ENCODE measurements at places on chromosomes 4 and X.

DNA sequence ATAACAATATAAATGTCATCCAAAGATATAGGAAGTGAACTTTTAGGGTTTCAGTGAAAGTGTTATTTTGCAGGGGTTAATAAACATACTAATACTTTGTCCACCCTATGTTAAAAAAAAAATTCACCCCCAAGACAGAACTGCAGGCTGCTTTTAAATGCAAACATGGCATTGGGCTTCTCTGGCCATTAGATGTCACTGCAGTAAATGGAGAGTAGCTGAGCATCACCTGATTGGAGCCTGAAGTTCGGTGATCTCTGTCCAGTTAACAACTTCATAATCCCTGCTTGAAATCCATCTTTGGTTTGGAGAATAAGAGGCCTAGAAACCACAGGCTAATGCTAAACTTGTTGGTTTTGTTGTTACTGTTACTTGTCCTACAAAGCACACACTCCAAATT is 18.7 kb downstream of the SLC25A43 start:
- no peak for DNase-seq

DNA sequence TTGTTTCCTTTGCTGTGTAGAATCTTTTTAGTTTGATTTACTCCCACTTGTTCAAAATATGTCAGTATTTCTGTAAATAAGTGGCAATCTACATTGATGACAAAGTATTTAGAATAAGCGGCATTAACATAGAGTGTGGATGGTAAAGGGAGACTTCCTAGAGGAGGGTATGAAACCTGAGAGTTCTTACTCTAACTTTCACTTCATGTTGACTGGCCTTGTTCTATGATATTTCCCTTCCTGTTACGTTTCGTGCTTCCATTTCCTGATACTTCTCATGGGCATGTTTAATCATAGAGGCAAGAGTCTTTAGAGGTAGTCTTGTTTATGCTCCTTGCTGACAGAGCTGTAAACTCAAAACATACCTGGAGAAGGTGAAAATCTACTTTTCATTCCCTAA is 408.9 kb downstream of the GLUD2 start:
- no peak for DNase-seq

GRCh38 chr4:151692443-151692782 is 68.4 kb downstream of the GATB start:
- DNase-seq, result no peak

DNA sequence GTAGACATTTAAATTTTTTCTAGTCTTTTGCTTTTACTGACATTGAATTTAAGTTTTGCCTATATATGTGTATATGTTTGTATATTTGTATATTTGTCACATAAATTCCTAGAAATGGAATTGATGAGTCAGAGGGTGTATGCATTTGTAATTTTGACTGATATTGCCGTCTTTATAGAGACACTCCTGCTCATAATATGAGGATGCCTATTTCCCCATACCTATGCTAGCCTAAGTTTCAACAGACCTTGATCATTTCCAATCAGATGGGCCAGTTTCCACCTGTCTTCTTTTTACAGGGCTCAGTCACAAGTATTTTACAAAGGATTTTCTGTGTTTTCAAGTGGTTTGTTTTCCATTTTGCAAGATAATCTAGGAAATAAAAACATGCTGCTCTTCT is 10.8 kb downstream of the PDLIM5 start:
- DNase-seq, result no peak

DNA sequence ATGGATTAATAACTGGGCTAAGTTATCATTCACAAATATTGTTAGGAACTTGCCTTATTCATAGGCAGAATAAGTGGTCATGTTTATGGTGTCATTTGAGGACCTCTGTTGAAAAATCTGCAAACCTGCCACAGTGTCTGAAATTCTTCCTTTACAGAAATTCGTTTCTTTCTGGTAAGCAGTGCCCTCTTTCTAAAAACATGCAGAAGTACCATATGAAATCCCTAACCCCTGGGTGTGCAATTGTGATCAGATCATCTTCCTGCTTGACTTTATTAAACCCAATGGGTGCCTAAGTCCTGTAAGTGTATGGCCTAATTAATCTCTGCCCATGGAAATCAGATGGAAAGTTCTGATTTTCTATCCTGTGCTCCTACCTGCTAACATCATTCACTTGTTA is 4.4 kb upstream of the HTATSF1 start:
- DNase-seq, result no peak

DNA sequence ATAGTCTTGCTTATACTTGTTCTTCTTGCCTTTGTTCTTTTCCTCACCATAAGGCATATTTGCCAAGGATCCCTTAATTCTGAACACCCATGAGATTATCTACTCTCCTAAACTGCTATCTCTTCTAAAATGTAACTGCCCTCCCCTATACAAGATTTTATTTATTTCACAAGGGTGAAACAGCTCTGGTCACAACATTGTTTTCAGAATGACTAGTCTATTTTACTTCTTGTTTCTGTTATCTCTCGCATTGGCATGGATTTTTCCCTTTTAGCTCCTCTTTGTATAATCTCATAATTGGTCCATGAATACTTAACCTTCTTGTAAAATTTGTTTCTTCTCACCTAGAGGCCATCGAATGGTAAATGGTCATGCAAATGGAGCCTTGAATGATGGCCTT is 17.2 kb upstream of the COL25A1 start:
- no peak for DNase-seq

- no peak for DNase-seq
Observed at GRCh38 chrX:41526925-41527324, 79.8 kb downstream of the NYX start.

DNA sequence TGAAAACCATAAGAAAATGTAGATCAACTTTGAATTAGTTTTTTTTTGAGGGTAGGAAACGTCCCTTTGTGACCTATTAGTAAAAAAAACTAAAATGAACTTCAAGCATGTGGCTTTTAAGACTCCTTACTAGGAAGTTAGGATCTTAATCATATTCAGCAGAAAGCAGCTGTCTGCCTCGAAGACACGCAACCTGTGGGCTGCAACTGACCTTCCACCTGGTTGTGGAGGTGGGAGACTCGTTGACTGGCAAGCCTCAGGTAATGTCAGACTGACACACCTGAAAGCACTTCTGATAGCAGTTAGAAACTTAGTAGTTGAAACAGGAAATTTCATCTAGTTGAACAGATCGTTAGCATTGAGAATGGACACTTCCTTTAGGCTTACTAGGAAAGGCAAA is 37.4 kb downstream of the CCNG2 start:
- no peak for DNase-seq

GRCh38 chr4:121177246-121178137 is 13.4 kb upstream of the TNIP3 start:
- no peak for DNase-seq

- no peak for DNase-seq
Observed at GRCh38 chr4:34039766-34040165, 2204.5 kb downstream of the ARAP2 start.

DNA sequence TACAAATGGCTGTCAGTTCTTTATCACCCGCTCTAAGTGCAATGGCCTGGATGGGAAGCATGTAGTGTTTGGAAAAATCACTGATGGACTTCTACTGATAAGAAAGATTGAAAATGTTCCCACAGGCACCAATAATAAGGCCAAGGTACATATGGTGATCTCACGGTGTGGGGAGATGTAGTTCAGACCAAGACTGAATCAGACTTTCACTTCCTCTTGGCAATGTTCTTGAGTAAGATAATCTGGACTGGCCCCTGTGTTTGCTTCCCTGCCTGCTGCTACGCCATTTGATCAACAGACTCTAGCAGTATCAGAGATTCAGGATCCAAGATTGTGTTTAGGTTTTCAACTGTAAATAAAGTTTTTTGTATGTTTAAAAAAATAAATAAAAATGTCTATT is 682.2 kb upstream of the AMOT start:
- no peak for DNase-seq

DNA sequence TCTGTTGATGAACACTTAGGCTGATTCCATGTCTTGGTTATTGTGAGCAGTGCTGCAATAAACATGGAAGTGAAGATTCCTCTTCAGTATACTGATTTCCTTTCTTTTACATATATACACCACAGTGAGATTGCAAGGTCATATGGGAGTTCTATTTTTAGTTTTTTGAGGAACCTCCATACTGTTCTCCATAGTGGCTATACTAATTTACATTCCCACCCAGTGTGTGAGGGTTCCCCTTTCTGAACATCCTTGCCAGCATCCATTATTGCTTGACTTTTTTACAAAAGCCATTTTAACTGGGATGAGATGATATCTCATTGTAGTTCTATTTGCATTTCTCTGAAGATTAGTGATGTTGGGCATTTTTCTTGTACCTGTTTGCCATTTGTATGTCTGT is 80.5 kb upstream of the GALNT7 start:
- DNase-seq, result no peak

- DNase-seq, result no peak
Observed at GRCh38 chrX:106959901-106960300, 39.7 kb downstream of the CLDN2 start.

DNA sequence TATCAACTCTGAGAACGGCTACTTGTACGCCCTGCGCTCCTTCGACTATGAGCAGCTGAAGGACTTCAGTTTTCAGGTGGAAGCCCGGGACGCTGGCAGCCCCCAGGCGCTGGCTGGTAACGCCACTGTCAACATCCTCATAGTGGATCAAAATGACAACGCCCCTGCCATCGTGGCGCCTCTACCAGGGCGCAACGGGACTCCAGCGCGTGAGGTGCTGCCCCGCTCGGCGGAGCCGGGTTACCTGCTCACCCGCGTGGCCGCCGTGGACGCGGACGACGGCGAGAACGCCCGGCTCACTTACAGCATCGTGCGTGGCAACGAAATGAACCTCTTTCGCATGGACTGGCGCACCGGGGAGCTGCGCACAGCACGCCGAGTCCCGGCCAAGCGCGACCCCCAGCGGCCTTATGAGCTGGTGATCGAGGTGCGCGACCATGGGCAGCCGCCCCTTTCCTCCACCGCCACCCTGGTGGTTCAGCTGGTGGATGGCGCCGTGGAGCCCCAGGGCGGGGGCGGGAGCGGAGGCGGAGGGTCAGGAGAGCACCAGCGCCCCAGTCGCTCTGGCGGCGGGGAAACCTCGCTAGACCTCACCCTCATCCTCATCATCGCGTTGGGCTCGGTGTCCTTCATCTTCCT is 2.7 kb downstream of the PCDH10 start:
- no peak for DNase-seq

DNA sequence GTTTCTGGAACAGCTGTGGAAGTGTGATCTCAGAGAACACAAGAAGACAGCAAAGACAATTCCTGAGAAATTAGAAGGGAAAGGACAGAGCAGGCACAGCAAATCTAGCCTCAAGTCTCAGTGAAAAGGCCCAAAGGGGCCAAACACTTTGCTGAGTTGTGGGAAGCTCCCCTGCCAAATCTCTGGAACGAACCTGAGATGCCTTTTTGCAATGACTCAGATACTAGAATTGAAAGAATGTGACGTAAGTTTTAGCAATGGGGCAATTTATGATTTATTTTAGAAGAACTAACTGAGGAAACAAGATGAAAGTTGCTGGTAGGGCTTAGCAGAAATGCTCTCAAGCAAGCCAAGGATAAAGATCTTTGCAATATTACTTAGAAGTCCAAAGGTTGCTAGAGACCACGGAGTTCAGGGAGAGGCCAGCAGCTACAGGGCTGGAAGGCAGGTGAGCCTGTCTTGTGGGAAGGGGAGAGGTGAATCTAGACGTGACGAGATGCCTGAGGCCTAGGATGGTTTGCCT is 92.8 kb downstream of the AMELX start:
- no peak for DNase-seq

GRCh38 chr4:14862891-14863290 is 139.4 kb upstream of the CPEB2 start:
- no peak for DNase-seq

DNA sequence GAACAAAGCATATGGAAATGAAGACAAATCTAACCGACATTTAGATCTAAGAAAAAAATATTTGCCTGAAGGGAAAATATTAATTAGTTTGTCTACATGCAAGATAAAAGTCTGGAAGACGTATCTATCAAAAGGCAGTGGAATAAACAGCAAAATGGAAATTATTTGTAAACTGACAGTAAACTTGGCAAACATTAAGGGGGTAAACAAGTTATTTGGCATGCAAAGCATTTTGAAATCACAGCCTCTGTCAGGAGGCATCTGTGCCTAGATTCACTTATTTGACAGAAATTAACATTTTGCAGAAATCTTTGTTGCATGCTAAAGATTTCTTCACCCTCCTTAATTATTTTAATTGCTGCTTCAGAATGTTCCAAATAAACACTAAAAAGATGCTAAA is 1065.8 kb upstream of the POU3F4 start:
- DNase-seq, result no peak

- no peak for DNase-seq
Observed at GRCh38 chr4:760616-761015, 55.0 kb downstream of the PCGF3 start.

DNA sequence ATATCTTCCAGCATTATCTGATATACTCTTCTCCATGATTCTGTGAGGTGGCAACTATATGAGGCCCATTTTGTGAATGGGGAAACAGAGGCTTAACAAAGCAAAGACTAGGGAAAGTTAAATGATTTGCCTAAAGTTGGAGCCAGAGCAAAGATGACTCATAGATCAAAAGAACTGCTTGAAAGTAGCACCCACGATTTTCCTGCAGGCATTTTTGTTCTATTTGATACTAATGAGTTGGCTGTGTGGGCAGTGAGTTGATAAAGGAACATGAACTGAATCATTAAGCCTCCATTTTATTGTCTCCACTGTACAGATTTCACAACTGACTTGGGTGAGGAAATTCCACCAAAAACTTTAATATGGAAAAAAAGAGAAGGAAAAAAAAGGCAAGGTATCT is 138.9 kb upstream of the IGFBP7 start:
- no peak for DNase-seq

DNA sequence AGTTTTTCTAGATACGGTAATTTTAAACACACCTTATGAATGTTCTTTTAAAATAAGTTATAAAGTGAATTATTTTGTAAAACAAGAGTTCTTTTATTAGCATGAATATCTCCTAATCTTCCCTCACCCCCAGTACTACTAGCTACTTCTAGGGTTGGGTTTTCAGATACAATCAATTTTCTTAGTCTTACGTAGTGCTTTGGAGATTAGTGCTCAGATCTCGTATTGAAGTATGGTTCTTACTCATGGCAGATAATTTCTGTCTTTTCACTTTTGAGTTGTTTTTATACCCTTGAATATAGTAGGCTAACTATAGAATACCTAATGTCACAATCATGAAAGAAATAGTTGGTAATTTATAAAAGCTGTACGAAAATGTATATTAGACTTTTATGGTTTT is 43.2 kb downstream of the CDKL5 start:
- no peak for DNase-seq
